Neural cell (in vitro differentiated cells): ENCODE measurements at places on chromosomes 4 and X. TPM values are rescaled to one million over a fixed set of nuclear protein-coding genes. Genes with fewer than 3 reads are reported as not detected.

Gene FGG
- polyA plus RNA-seq: not detected in 2 replicates

Gene EREG
- not detected in 2 replicates for polyA plus RNA-seq

Gene DMRTC1B
- polyA plus RNA-seq: 1.7 and 2.7 TPM in 2 replicates

Gene TSPAN7
- polyA plus RNA-seq: 180 and 184 TPM in 2 replicates

Gene PRR27
- not detected in 2 replicates for polyA plus RNA-seq

Gene GPRIN3
- 7.0 and 7.2 TPM in 2 replicates for polyA plus RNA-seq

Gene CXCL1
- polyA plus RNA-seq: not detected in 2 replicates

Gene CPLX1
- polyA plus RNA-seq: 5.1 and 7.6 TPM in 2 replicates
